Nephron progenitor cell (in vitro differentiated cells): ENCODE measurements at places on chromosomes 13 and 19.

DNA sequence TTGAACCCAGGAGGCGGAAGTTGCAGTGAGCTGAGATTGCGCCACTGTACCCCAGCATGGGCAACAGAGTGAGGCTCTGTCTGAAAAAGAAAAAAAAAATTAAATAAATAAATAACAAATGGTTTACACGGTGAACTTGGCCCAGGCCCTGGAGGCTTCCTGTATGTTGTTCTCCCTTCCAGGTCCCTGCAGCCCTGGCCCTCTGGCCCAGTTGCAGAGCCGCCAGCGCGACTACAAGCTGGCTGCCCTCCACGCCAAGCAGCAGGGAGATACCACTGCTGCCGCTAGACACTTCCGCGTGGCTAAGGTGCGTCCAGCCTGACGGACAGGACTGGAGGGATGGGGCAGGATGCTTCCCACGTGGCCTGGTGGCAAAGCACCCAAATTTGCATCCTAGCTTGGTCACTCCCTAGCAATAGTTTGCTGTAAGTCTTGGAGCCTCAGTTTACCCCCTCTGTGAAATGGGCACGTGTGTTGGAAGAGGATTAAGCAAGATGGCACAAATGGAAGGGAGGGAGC, 11.9 kb downstream of the CC2D1A start:
- H3K4me1 ChIP-seq, result no peaks in the 10 kb centered on the region
- H3K4me3 ChIP-seq, result no peak overlapping the region
- DNase-seq, result no peak
- H3K27ac ChIP-seq, result no peak overlapping the region

DNA sequence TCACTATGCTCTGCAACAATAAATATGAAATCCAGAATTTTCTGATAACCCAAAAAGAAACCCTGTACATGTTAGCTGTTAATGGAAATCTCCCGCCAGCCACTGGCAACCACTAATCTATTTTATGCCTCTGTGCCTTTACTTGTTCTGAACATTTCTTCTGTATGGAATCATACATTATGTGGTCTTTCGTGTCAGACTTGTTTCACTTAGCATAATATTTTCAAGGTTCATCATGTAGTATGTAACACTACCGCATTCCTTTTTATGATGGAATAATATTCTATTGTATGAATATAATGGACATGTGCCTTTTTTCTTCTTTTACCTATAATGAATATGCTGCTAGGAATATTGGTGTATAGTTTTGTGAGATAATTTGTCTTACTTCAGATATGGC, 1123.3 kb downstream of the EFNB2 start:
- peaks cover 4% of the 10 kb centered on the region for H3K27me3 ChIP-seq
- no peak for DNase-seq
- no peaks in the 10 kb centered on the region for H3K4me1 ChIP-seq
- H3K4me3 ChIP-seq, result no peak overlapping the region
- H3K27ac ChIP-seq, result no peak overlapping the region

DNA sequence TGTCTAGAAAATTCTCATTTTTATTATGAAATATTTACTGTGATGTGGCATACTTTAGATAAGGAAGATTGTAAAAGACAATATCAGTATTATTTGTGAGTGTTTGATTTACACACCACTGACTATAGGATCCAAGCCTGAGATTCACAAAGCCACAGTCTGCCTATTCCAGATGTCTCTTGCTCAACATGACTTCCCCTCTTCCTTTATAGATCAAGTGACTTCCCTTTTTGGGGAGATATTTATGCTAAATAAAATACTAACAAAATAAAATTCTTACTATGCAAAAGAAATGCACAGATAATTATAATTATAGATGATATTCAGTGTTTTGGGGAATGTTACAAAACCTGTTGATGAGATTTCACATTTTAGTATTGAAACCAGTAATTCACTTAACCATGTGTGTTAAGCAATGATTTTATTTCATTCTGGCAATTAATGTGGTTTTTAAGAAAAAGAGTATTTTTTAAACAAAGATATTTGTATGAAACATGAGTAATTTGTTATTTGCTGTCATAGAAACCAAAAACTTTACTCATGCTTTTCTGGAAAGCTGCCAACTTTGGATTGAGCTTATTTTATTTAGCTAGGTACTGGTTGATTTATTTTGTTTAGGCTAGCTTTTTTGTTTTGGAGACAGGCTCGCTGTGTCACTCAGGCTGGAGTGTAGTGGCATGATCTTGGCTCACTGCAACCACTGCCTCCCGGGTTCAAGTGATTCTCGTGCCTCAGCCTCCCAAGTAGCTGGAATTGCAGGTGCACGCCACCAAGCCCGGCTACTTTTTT, 13.7 kb upstream of the GPR183 start:
- no peak overlapping the region for H3K4me3 ChIP-seq
- peaks cover 66% of the 10 kb centered on the region for H3K36me3 ChIP-seq
- H3K4me1 ChIP-seq, result peaks cover 12% of the 10 kb centered on the region
- peaks cover 4% of the 10 kb centered on the region for H3K27me3 ChIP-seq
- H3K27ac ChIP-seq, result no peak overlapping the region

DNA sequence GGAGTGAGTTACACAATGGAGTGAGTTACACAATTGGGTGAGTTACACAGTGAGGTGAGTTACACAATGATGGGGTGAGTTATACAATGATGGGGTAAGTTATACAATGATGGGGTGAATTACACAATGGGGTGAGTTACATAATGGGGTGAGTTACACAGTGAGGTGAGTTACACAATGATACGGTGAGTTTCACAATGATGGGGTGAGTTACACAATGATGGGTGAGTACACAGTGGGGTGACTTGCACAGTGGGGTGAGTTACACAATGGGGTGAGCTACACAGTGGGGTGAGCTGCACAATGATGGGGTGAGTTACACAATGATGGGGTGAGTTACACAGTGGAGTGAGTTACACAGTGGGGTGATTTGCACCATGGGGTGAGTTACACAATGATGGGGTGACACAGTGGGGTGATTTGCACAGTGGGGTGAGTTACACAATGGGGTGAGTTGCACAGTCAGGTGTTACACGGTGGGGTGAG, 52.5 kb upstream of the GAS6 start:
- H3K4me3 ChIP-seq, result no peak overlapping the region
- H3K4me1 ChIP-seq, result peaks cover 5% of the 10 kb centered on the region
- H3K36me3 ChIP-seq, result no peaks in the 10 kb centered on the region

GRCh38 chr19:2227415-2228156, 8.5 kb downstream of the PLEKHJ1 start:
- no peak overlapping the region for H3K27ac ChIP-seq
- DNase-seq, result no peak
- peaks cover 13% of the 10 kb centered on the region for H3K36me3 ChIP-seq
- no peaks in the 10 kb centered on the region for H3K4me1 ChIP-seq
- H3K27me3 ChIP-seq, result no peaks in the 10 kb centered on the region

GRCh38 chr13:94195715-94196114, 283.8 kb downstream of the DCT start:
- H3K36me3 ChIP-seq, result peaks cover 3% of the 10 kb centered on the region
- H3K27me3 ChIP-seq, result peaks cover 2% of the 10 kb centered on the region
- H3K4me1 ChIP-seq, result no peaks in the 10 kb centered on the region
- H3K4me3 ChIP-seq, result no peak overlapping the region

DNA sequence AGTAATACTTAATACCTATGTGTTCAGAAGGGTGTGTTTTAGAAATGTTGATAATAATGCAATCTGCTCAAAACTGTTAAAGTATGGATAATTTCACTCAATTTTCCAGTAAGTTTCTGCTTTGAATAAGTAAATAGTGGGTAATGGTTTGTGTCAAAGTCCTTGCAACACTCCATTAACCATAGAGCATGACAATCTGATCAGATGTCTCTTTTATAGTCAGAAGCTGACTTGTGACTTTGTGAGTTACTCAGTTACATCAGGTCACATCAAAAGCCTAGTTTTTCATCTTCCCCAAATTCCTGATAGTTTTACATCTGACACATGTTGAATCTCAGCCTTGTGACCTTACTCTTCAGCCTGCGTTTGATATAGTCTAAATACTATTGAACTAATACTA, 338.0 kb downstream of the EFNB2 start:
- H3K27ac ChIP-seq, result no peak overlapping the region
- H3K27me3 ChIP-seq, result peaks cover 5% of the 10 kb centered on the region
- peaks cover 7% of the 10 kb centered on the region for H3K4me1 ChIP-seq
- peaks cover under 1% of the 10 kb centered on the region for H3K36me3 ChIP-seq
- no peak overlapping the region for H3K4me3 ChIP-seq

DNA sequence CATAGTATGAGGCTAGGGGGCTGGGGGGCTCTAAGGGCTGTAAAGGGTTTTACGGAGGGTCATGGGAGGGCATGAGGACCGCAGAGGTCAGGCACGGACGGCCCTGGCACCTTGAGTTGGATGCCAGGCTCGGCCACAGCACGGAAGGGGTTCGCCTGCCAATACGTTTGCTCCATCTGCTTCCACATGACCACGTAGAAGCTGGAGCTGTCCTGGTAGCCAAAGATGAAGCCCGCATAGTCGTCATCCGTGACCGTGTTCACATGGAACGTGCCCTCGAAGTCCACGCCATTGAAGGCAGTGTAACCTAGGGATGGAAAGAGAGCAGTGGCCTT, 6.4 kb downstream of the COMP start:
- H3K4me1 ChIP-seq, result peaks cover 27% of the 10 kb centered on the region
- peaks cover 83% of the 10 kb centered on the region for H3K27me3 ChIP-seq
- no peak for DNase-seq
- no peak overlapping the region for H3K4me3 ChIP-seq
- H3K27ac ChIP-seq, result no peak overlapping the region

DNA sequence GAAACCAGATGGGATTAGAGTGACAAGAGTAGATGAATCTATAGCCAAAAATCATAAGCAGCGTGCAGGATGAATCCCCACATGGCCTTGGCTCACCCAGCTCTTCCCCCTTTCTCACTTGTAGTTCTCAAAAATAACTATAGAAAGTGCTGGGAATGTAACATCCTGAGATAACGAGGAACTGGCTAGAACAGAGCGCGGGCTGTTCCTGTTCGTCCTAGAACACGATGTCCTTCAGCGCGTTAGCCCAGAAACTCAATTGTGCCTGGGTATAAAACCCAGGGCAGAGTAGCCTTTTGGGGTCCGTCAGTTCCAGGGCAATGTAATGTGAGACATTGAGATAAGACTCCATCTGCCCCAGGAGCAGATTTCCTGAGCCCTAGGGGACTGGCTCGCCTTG, 326.2 kb downstream of the TSHZ3 start:
- DNase-seq, result no peak
- peaks cover 5% of the 10 kb centered on the region for H3K27me3 ChIP-seq
- H3K4me1 ChIP-seq, result no peaks in the 10 kb centered on the region
- H3K27ac ChIP-seq, result no peak overlapping the region
- no peak overlapping the region for H3K4me3 ChIP-seq

GRCh38 chr13:70694996-70695715, 586.9 kb upstream of the KLHL1 start:
- no peaks in the 10 kb centered on the region for H3K4me1 ChIP-seq
- H3K27ac ChIP-seq, result no peak overlapping the region
- H3K4me3 ChIP-seq, result no peak overlapping the region
- H3K36me3 ChIP-seq, result no peaks in the 10 kb centered on the region
- DNase-seq, result no peak

DNA sequence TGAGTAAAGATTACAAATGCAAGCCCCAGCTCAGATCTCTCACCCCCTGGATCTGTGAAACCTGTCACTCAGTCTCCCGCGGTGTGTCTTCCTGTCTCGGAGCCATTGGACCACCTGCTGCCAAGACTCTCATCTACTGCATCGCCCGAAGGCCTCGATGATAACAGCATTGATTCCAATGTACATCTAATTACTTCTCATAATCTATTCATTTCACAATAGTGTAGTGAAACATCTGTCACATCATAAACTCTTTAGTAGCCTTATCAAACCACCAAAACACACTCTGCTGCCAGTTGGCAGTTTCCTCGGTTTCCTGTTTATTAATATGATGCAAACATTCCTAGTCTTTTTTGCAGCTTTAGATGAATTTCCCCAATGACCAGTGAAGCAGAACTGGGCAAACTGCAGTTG, 220.3 kb downstream of the POU4F1 start:
- H3K27me3 ChIP-seq, result peaks cover 11% of the 10 kb centered on the region
- no peak overlapping the region for H3K4me3 ChIP-seq
- no peaks in the 10 kb centered on the region for H3K4me1 ChIP-seq

- peak overlapping the region; percentile 97 for H3K27ac ChIP-seq
- peaks cover 6% of the 10 kb centered on the region for H3K27me3 ChIP-seq
- no peak overlapping the region for H3K4me3 ChIP-seq
These were observed 430.2 kb downstream of the KCTD12 start for GRCh38 chr13:76455960-76456359.

GRCh38 chr13:113573065-113573464, 11.5 kb upstream of the TFDP1 start:
- H3K36me3 ChIP-seq, result peaks cover 15% of the 10 kb centered on the region
- H3K4me3 ChIP-seq, result no peak overlapping the region
- no peaks in the 10 kb centered on the region for H3K4me1 ChIP-seq
- DNase-seq, result no peak

DNA sequence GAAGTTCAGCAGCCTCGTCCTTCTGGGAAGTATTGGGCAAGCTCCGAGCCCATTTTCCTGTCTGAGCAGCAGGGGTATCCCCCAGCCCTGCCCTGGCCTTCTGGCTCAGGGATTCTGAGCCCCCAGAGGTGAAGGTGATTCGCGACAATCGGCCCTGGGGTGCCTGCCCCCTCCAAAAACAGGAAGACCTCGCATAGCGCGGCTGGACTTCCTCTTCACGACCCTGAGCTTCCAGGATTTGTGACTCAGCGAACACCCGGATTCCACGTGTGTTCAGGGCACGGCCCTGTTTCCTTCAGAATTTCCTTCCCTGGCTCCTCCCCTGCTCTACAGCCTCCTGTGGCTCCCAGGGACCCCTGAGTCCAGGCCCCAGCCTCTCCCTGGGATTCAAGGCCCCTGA, at the start of gene SEMA6B:
Gene SEMA6B, minus strand, starts transcription at position 116 of the 400 bp plus-strand sequence. CDS start 1,227 bp downstream, outside the sequence.
- H3K36me3 ChIP-seq, result peaks cover 11% of the 10 kb centered on the region
- H3K27me3 ChIP-seq, result peaks cover 11% of the 10 kb centered on the region
- peaks cover 8% of the 10 kb centered on the region for H3K4me1 ChIP-seq

- peaks cover 20% of the 10 kb centered on the region for H3K36me3 ChIP-seq
- H3K27me3 ChIP-seq, result peaks cover 3% of the 10 kb centered on the region
- peaks cover 8% of the 10 kb centered on the region for H3K4me1 ChIP-seq
- peak overlapping the region; percentile 84 for H3K27ac ChIP-seq
- DNase-seq, result no peak
These were observed 107.2 kb downstream of the RAB20 start for GRCh38 chr13:110454227-110454859.

GRCh38 chr13:32125751-32126150, 94.2 kb downstream of the FRY start:
- no peak overlapping the region for H3K4me3 ChIP-seq
- H3K27ac ChIP-seq, result no peak overlapping the region
- H3K36me3 ChIP-seq, result peaks cover 8% of the 10 kb centered on the region
- no peak for DNase-seq
- H3K27me3 ChIP-seq, result peaks cover 4% of the 10 kb centered on the region

DNA sequence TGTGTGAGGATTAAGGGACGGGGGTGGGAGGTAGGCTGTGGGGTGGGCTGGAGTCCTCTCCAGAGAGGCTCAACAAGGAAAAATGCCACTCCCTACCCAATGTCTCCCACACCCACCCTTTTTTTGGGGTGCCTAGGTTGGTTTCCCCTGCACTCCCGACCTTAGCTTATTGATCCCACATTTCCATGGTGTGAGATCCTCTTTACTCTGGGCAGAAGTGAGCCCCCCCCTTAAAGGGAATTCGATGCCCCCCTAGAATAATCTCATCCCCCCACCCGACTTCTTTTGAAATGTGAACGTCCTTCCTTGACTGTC, 5.5 kb downstream of the FOSB start:
- peak overlapping the region; percentile 65 for H3K4me3 ChIP-seq
- H3K4me1 ChIP-seq, result peaks cover 67% of the 10 kb centered on the region
- no peak overlapping the region for H3K27ac ChIP-seq
- no peaks in the 10 kb centered on the region for H3K36me3 ChIP-seq
- peaks cover 93% of the 10 kb centered on the region for H3K27me3 ChIP-seq
